Esophagus mucosa (tissue), 1 donor: ENCODE measurements at places on chromosomes 3 and 15.
A peak's percentile ranks its signal among the peaks of the same experiment; 100 is the strongest.

GRCh38 chr15:74259821-74260607, 23.9 kb downstream of the CCDC33 start:
- ATAC-seq = no peak

- no peak for ATAC-seq
Measured at GRCh38 chr3:11578169-11578568, 65.5 kb downstream of the VGLL4 start.

DNA sequence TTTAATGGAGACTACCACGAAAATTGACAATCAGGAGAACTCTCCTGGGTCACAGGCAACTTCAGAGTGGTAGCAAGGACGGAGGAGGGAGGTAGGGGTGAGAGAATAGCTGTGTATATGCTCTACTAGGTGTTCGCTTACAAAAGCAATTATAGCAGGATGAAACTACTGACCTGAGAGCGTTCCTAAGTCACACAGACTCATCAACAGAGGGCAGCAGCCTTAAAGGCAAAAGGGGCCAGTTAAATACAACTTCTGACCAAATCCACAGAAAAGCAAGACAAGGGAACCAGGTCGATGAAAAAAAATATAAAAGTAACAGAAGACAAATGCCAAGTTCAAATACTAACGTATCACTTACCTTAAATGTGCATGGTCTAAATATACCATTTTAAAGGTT, 894.6 kb downstream of the PLOD2 start:
- no peak for ATAC-seq

DNA sequence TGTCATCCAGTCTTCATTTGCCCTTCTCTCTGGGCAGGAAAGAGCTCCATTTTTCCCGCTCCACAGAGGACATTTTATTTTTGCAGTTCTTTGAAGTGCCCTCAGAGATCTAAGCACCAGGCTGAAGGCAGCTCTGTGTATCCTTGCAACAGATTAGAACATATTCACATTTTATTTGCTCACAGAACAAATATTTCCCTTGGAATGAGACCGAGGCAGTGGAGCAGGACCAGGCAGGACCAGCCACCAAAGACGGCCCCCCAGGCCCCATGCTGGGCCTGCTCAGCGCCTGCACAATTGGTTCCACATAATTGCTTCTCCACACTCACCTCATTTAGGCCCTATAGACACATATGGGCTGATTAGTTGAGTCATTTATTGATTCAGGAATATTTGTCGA, 15.7 kb upstream of the ETV5 start:
- peak; percentile 32 for ATAC-seq

DNA sequence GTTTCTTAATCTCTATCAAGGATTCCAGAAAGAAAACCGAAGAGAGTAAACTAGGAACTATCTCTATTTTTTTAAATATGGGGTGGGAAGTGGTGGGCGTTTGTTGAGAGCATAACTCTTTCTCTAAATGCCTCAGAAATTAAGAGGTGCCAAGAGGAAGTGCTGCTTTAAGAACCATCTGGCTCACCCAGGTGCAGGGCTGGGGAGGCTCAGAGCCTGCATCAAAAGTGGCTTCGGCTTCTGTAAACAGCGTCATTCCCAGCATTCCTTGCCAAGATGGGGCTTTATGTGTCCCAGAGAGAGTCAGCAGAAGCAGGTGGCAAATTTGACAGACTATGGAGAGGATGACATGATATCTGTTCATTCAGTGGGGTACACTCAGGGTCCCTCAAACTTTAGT, 123.3 kb upstream of the BFSP2 start:
- ATAC-seq = no peak

DNA sequence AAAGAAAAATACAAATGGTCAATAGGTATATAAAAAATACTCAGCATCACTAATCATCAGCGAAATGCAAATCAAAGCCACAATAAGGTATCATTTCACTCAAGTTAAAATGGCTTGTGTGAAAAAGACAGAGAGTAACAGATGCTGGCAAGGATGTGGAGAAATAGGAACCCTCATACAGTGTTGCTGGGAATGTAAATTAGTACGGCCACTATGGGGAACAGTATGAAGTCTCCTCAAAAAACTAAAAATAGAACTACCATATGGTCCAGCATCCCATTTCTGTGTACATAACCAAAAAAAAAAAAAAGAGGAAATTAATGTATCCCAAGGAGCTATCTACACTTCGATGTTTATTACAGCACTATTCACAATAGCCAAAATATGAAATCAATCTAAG, 98.1 kb upstream of the TGFBR2 start:
- no peak for ATAC-seq

- peak; percentile 88 for ATAC-seq
Measured at GRCh38 chr3:55330355-55330754, 156.8 kb downstream of the WNT5A start.
